ENCODE measurements at places on chromosomes 6 and 20.

DNA sequence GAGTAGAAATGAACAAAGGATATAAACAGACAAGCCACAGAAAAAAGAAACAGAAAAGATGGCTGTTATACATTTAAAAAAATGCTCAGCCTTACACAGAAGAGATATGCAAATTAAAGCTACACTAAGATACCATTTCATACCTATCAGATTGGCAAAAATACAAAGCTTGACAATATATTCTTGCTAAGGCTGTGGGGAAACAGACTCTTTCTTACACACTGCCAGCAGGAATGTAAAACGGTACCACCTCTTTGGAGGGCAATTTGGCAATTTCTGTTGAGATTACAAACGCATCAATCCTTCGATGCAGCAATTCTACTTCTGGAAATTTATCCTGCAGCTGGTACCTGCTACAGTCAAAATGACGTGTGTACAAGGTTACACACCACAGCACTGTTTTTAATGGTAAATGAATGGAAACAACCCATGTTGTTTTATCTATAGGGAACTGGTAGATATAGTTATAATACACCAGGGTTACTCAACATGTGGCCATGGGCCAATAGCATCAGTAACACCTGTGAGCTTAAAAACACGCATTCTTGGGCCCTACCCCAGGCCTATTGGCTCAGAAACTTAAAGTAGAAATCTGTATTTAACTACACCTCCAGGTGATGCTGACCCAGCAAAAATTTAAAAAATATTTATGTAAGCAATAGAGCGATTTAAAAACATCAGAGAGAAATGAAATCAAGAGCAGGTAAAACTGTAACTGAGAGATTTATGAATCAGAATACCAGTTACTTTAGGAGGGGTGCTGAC lies 53.3 kb downstream of the TRAM2 start:
- no peak for DNase-seq

DNA sequence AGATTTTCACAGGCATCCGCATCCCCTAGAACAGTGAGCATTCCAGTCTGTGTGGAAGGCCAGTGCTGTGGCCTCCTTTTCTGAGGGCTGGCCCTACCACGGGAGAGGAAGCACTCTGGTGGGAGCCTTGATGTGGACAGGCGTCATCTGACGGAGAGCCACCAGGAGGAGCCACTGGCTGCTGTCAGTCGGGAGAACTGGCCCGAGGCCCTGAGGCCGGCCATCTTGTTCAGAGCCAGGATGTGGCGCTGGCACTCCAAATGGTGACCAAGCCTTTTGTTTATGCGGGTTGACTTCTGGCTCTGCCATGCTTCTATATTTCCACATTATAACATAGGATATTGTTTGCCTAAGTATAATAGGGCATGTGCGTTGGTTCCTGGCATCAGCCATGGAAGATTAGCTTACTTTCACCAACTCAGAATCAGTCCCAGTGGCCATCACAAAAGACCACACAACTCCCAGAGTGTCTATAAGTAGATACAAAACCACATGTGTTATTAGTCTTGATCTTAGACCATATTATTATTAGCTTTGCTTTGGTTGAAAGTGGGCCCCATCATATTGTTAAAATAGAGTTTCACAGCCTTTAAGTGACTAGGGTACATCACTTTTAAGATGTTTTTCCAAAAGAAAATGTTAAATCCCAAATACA lies 273.9 kb upstream of the TAB2 start:
- peak; percentile 22 for DNase-seq

- no peak for DNase-seq
Measured at GRCh38 chr6:3263096-3263495, 4.3 kb downstream of the PSMG4 start.

DNA sequence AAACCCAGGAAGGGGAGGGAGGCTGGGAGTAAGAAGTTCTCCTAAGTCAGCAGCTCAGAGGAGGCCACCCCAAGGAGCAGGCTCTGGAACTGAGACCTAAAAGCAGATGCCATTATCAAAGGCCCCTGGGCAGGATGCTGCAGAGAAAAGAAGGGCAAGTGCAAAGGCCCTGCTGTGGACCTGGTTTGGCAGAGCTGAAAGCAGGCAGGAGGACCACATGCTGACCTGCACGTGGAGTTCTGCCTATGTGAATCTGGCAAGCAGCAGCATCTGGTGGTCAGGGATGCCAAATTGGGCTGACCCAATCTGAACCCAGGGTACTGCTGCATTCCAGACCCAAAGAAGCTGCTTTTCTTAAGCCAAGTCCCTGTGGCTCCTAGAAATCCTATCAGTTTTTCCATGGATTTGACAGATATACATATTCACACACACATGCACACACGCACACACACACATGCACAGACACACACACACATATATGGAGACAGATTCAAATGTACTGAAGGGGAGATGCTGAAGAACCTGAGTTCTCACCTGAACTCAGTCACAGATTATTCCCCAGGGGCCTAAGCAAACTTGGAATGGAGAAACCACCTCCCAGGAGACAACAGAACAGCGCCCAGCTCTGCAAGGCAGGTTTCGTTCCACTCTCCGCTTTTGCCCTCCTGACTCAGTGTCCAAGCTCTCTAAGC lies 119.9 kb downstream of the FOXA2 start:
- no peak for DNase-seq

DNA sequence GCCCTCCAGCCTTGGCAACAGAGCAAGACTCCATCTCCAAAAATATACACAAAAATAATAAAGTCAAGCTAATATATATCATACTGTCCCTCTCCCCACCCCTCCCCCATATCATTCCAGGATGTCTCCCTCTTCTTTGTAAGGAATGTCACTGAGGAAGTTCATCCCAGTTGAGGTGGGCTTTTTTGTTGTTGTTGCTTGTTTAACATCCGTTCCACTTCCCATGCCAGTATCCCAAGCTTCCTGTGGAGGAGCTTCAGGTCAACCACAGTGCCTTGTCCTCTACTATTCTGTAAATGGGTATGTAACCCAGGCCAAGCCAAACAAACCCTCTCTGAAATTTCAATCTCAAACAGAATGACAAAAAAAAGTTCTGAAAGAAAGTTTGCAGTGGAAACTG lies 19.0 kb upstream of the PTPN1 start:
- DNase-seq = no peak

- DNase-seq = no peak
Measured at GRCh38 chr20:32507998-32508774, 76.9 kb downstream of the NOL4L start.
